ENCODE measurements at places on chromosomes 16 and 17. TPM values are rescaled to one million over a fixed set of nuclear protein-coding genes. Genes with fewer than 3 reads are reported as not detected.

- DNase-seq: no peak
Measured at GRCh38 chr17:57415751-57416207, 159.5 kb downstream of the MSI2 start.

- no peak for DNase-seq
Measured at GRCh38 chr16:51607201-51607651, 456.2 kb upstream of the SALL1 start.

DNA sequence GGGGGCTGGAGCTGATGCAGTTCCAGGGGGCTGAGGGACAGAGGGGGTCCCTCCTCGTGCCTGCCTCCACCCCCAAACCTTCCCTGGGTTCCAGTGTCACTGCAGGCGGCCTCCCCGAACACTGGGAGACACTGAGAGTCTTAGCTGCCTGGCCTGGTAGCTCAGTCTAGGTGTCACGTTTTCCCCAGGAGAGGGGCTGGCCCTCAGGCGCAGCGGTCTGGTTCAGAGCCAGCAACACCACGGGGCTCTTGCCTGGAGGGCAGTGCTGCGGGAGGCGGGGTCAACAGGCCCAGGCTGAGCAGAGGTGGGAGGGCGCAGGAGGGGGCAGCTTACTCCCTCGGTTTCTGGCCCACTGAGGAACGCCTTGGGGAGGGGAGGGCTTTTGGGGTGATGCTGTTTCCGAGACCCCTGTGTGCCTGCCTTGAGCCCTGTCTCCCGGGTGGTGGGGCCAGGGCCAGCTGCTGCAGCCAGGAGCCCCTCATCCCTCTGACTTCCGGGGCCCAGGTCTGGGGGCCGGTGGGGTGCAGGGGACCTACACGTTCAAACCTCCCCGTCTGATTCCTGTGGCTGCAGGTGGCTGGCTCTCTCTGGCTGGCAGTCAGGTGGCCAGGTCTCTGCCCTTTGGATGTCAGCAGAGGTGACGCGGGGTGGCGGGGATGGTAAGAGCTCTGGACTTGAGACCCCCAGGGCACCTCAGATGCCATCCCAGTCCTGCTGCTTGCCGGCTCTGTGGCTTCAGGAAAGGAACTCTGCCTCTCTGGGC, 89.3 kb upstream of the GSE1 start:
- no peak for DNase-seq

Gene P2RX5
- 1.3 TPM for polyA plus RNA-seq

Gene PPP1R1B
- polyA plus RNA-seq: 13.0 TPM

Gene KRTAP16-1
- polyA plus RNA-seq: not detected

Gene NTN3
- 4.4 TPM for polyA plus RNA-seq

Gene TMEM88
- polyA plus RNA-seq: 30.2 TPM
